Tibial artery (tissue), 4 donors: ENCODE measurements at places on chromosomes 3 and 15.
A peak's percentile ranks its signal among the peaks of the same experiment; 100 is the strongest.

DNA sequence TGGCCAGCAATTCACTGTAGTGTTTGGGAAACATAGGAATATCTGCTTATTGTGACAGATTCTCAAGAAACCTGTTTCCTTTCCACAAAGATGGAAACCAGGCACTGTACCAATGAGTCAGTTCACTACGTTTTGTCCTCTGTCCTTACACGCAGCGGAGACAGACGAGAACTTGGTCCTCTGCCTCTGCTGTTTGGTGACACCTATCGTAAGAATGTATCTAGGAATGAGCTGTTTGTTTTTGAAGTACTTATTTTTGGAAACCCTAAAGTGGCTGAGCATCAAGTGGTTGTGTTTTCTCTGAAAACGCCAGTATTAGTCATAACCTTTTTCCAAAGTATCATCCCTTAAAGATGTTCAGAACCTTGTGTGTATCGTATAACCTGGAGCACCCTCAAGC is 93.0 kb downstream of the PGPEP1L start:
- no peak for DNase-seq
- no peak overlapping the region for H3K4me3 ChIP-seq
- H3K4me1 ChIP-seq = no peaks in the 10 kb centered on the region
- no peaks in the 10 kb centered on the region for H3K27me3 ChIP-seq

- no peaks in the 10 kb centered on the region for H3K27me3 ChIP-seq
- no peaks in the 10 kb centered on the region for H3K36me3 ChIP-seq
- DNase-seq = no peak
- no peak overlapping the region for H3K4me3 ChIP-seq
- no peak overlapping the region for H3K27ac ChIP-seq
- H3K4me1 ChIP-seq = no peaks in the 10 kb centered on the region
Observed at GRCh38 chr3:193794002-193794881, 201.2 kb downstream of the OPA1 start.

DNA sequence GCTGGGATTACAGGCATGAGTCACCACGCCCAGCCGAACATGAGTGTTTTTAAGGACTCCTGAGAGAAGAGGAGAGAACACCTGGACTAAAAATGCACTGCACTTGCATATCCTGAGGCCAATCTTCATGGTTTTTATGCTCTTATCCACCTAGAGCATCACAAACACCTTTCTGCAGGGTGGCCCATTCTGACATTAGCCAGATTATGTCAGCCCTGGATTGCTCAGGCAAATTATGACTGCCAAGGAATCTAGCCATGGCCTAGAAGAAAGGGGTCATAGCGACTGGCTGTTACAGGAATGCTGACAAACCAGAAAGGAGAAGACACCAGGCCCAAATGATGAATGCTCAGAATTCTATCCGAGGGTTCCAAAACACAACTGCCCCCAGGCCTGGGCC is 40.9 kb upstream of the HERC1 start:
- no peak for DNase-seq
- no peaks in the 10 kb centered on the region for H3K4me1 ChIP-seq
- no peak overlapping the region for H3K27ac ChIP-seq
- no peak overlapping the region for H3K4me3 ChIP-seq
- H3K36me3 ChIP-seq = no peaks in the 10 kb centered on the region

DNA sequence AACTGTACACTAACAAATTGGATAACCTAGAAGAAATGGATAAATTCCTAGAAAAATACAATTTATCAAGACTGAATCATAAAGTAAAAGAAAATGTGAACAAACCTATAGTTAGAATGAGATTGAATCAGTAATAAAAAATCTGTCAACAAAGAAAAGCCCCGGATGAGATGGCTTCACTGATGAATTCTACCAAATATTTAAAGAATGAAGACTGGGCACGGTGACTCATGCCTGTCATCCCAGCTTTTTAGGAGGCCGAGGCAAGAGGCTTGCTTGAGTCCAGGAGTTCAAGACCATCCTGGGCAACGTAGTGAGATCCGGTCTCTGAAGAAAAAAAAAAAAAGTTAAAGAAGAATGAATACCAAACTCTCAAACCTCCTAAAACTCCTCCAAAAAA is 17.7 kb upstream of the AP4E1 start:
- H3K36me3 ChIP-seq = peaks cover 4% of the 10 kb centered on the region
- H3K4me1 ChIP-seq = peaks cover under 1% of the 10 kb centered on the region
- DNase-seq = no peak
- no peak overlapping the region for H3K4me3 ChIP-seq

- no peak for DNase-seq
- no peak overlapping the region for H3K27ac ChIP-seq
- H3K27me3 ChIP-seq = no peaks in the 10 kb centered on the region
- no peak overlapping the region for H3K4me3 ChIP-seq
- H3K36me3 ChIP-seq = no peaks in the 10 kb centered on the region
- peaks cover 25% of the 10 kb centered on the region for H3K4me1 ChIP-seq
Observed at GRCh38 chr3:173993299-173993698, 595.8 kb downstream of the NLGN1 start.

DNA sequence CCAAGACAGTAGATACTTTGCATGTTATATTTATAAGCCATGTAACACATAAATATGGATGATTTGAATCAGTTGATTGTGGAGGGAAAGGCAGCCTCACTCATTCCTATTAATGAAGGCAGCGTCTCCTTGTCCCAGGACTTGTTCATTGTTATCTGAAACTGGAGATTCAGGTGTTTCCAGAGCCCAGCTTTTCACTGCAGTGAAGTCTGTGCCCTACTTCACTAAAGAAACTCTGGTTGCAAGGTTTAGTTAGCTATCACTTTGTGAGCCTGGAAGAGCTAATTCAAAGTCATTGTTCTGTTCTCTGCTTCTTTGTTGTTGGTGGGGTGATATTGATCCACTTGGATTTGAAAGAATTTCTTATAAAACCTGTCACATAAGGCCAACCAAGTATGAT is 9.8 kb downstream of the NR2C2 start:
- no peaks in the 10 kb centered on the region for H3K36me3 ChIP-seq
- no peak overlapping the region for H3K27ac ChIP-seq
- no peak overlapping the region for H3K4me3 ChIP-seq
- no peaks in the 10 kb centered on the region for H3K27me3 ChIP-seq
- DNase-seq = no peak

- H3K36me3 ChIP-seq = no peaks in the 10 kb centered on the region
- no peaks in the 10 kb centered on the region for H3K27me3 ChIP-seq
- H3K27ac ChIP-seq = peak overlapping the region; percentile 65
Observed at GRCh38 chr3:48558493-48559134, 2.0 kb upstream of the PFKFB4 start.

GRCh38 chr3:90128391-90128790 is 1021.0 kb downstream of the EPHA3 start:
- no peaks in the 10 kb centered on the region for H3K4me1 ChIP-seq
- no peak for DNase-seq
- H3K36me3 ChIP-seq = no peaks in the 10 kb centered on the region
- H3K27ac ChIP-seq = no peak overlapping the region
- no peaks in the 10 kb centered on the region for H3K27me3 ChIP-seq
- no peak overlapping the region for H3K4me3 ChIP-seq
